ENCODE measurements at places on chromosomes 7 and 10. TPM values are rescaled to one million over a fixed set of nuclear protein-coding genes. Genes with fewer than 3 reads are reported as not detected.

GRCh38 chr7:29090836-29091601 lies 55.3 kb downstream of the CPVL start:
- DNase-seq = no peak

Gene SMO
- total RNA-seq = 0.09 TPM

- peak; percentile 49 for DNase-seq
These were observed 133.2 kb downstream of the CUX1 start for GRCh38 chr7:101950450-101951119.

DNA sequence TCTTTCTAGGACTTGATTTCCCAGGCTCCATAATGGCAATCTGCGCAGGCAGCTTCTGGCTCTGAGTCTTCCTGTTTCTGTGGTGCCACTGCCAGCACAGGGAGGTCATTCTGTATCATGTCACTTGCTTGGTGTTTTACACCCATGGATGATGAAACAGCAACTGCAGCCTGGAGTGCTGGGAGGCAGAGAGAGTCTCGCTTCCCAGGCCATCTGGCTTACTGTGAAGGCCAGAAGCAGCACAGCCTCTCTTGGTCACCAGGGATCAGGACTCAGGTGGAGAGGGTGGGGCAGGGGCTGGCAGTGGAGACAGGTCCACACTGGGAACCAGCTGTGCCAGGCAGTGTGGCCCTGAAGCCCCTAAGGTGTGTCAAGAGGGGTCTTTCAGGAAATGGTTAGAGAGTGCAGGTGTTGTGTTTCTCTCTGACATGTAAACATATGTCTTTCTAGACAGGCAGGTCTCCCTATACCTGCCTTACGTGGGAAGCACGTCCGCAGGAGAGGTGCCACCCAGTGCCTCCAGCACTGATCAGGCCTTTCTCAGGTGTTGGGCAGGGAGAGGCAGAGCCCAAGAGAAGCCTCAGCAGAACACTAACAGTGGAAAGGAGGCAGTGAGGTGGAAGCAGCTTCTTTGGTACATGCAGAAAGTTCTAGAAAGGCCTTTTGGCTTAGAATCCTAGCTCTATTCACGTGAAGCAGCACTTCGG lies 71.4 kb downstream of the INSIG1 start:
- DNase-seq = no peak

DNA sequence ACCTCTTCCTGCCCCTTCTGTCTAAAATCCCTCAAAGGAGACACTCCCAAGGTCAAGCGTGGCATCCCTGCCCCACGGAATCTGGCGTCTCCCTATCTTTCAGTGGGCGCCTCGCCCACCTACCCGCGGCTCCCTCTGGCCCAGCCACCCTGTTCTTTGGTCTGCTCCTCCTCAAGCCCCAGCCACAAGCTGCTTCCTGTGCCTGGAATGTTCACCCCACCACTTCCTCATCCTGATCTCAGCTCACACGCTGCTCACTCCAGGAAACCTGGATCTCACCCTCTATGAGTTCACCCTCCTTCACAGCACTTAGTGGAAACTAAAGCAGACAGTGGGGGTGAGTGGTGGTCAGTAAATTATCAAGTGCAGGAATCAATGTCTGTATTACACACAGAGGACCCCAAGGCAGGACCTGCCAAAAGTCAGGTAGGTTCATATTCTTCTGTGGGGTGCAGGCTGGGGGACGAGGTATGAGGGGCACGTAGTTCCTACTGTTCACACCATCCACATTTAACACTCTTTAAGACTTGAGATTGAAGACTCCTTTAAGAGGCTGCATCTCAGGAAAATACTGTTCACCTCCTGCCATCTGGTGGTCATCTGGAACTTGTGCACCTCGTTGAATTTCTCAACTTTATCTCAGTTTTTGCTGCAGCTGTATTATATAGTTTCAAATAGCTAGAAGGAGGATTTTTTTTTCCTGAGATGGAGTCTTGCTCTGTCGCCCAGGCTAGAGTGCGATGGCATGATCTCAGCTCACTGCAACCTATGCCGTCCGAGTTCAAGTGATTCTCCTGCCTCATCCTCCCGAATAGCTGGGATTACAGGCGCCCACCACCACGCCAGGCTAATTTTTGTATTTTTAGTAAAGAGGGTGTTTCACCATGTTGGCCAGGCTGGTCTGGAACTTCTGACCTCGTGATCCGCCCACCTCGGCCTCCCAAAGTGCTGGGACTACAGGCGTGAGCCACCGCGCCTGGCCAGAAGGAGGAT lies 166.6 kb downstream of the ARHGAP21 start:
- DNase-seq = peak; percentile 58

GRCh38 chr7:26978146-26978545 lies 113.8 kb upstream of the SKAP2 start:
- DNase-seq = no peak

GRCh38 chr7:116211006-116211912 lies 920 bp downstream of the TES start:
- peak; percentile 88 for DNase-seq

Gene HOXA1
- 0.85 TPM for total RNA-seq

GRCh38 chr7:31106303-31107105 lies 54.4 kb downstream of the ADCYAP1R1 start:
- DNase-seq = no peak

GRCh38 chr7:136114966-136115762 lies 138.0 kb upstream of the MTPN start:
- DNase-seq = peak; percentile 25

Gene TAC1
- not detected for total RNA-seq

DNA sequence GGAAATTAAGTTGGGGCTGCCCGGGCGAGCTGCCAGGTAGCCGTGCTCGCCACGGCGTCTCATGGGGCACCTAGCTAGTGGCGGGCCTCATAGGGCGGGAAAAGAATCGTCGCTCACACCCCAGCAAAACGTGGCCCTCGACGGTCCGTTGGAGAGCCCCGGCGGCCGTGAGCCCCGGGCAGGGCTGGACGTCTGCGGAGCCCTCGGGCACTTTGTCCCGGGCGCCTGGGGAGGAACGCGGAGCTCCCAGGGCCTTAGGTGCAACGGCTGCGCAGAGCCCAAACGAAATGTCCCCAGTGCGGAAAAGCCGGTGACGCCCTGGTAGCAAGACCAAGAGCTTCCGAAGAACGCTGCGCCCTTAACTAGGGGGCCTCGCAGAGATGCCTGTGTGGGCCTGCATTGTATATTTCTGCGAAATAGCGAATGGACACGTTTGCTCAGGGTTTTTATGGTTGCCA lies 866 bp upstream of the SFMBT2 start:
- no peak for DNase-seq

Gene ITPRID1
- not detected for total RNA-seq

- no peak for DNase-seq
These were observed 47.0 kb upstream of the PFKP start for GRCh38 chr10:3020311-3020710.

GRCh38 chr7:120431016-120431415 lies 158.0 kb downstream of the KCND2 start:
- no peak for DNase-seq

Gene DTX2
- 15.4 TPM for total RNA-seq

Gene OR2A12
- not detected for total RNA-seq

Gene SPAM1
- total RNA-seq = not detected

- peak; percentile 33 for DNase-seq
These were observed 13.0 kb upstream of the KCNIP2 start for GRCh38 chr10:101856626-101857025.

DNA sequence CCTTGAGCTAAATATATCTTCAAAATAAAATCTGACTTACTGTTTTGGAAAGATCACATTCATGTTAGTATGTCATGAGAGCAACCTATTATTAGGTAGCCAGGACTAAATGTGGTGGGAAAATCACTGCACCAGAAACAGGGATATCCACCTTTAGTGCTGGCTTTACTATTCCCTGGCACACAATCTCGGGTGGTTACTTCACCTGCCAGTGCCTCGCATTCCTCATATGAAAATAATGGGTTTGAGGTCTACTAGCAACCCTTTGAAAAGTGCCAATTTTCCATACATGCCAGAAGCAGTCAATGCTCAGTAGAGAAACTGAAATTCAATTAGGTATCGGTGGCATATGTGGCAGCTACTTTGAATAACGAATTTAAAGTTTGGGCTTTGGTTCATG lies 36.8 kb downstream of the PTN start:
- DNase-seq = no peak

GRCh38 chr10:124998624-124999291 lies 56.8 kb downstream of the ZRANB1 start:
- no peak for DNase-seq

Gene PRPS1L1
- not detected for total RNA-seq

- no peak for DNase-seq
These were observed 26.0 kb upstream of the ZNF735 start for GRCh38 chr7:64180989-64181388.

Gene SPDYE18
- total RNA-seq = not detected

GRCh38 chr7:2433713-2434550 lies 30.5 kb downstream of the CHST12 start:
- no peak for DNase-seq

Gene MARCHF5
- 38.0 TPM for total RNA-seq

GRCh38 chr10:35720366-35720765 lies 78.3 kb upstream of the FZD8 start:
- no peak for DNase-seq

DNA sequence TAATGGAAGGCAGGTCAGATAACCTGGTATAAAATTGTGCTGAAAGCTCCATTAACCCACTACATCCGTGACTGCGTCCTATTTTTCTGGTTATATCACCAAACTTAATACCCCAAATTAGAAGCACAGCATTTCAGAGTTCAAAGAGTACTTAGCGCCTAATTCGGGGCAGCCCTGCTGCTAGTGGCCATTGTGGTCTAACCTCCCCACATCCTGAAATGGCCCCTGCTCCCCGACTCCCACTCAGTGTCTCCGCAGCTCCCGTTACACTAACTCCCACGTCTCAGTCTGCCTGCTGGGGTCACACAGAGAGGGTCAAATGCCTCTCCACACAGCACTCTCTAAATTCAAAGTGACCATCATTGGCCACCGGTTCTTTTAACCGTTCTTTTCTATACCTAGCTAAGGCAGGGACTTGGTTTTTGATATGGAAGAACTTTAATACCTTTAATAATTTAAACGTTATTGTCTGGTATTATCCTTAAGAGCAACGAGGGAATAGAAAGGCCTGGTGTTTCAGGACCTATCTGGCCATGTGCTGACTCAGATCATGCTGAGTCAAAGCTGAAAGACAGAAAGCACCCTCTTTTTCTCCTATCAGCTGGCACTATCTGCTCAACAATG lies 117.1 kb downstream of the KMT2E start:
- peak; percentile 27 for DNase-seq

DNA sequence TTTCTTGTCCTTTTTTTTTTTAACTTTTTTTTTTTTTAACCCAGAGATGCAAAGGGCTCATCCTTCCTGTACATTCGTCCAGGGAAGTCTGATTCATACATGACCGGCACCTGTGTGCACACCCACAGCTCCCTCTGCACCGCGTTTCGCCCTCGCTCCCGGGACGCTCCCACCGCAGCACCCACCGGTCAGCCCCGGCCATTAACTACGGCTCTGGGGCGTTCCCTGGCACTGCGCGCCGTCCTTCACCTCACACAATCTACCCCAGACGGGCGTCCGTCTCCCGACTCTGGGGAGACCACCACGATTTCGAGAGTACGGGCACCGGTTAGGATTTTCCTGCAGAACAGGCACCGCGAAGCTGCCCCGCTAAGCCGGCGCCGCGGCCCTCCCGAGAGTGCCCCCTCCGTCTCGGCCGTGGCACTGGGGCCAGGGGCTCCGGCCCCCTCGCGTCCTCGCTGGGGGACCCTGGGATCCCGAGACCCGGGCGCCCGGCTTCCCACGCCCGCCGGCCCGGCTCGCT lies 452 bp downstream of the ATE1 start:
- DNase-seq = peak; percentile 43

DNA sequence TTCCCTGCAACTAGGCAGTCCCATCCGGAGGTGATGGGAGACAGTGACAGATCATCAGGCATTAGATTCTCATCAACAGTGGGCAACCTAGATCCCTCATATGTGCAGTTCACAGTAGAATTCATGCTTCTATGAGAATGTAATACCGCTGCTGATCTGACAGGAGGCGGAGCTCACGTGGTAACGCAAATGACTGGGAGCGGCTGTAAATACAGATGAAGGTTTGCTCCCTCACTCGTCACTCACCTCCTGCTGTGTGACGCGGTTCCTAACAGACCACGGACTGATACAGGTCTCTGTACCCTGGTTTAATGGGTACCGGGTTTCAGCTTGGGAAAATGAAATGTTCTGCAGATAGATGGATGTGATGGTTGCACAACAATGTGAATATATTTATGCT lies 47.8 kb upstream of the PIK3AP1 start:
- DNase-seq = no peak

Gene TSPAN33
- total RNA-seq = not detected

DNA sequence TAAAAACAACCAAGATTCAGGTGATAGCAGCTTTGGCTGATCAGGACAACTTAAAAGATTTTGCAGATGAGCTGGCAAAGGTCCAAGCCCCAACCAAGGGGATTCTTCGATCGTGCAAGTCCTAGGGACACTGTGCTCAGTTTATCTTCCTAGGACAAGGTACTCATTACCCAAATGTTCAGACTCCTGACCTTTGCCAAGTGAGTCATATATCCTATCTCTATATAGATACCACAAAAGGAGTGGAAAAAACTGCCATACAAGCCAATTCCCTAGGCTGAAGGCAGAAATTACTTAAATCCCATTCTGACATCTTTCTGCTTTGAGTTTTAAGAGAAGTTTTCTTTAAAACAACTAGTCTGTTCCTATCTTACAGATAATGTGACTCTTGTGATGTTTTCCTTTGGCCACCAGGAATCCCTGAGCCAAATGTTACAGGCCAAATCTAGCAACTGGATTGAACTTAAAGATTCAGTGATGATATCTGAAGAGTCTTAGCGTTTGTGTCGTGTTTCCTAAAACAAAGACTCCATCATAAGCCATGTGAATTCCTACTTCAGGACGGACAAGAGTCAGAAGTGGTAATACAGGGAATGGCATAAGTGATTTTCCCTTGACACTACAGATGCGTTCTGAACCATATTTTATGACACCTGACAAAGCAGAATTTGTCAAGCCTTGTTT lies 142.6 kb upstream of the ASAH2 start:
- no peak for DNase-seq

GRCh38 chr10:436013-436697 lies 253.3 kb downstream of the DIP2C start:
- DNase-seq = no peak

Data from HFFc6 (cell line).